ENCODE measurements at places on chromosomes 1 and 21. TPM values are rescaled to one million over a fixed set of nuclear protein-coding genes. Genes with fewer than 3 reads are reported as not detected.

The DENND2D gene
- 10.7 TPM for total RNA-seq

The LCE1C gene
- total RNA-seq = not detected

The MXRA8 gene
- 141 TPM for total RNA-seq

The CBR3 gene
- total RNA-seq = 15.9 TPM

The LCE2C gene
- total RNA-seq = not detected
